Activated naive CD8-positive, alpha-beta T cell treated with anti-CD3 and anti-CD28 coated beads, Interleukin-2, amount 50 U/mL, for 24 hours (primary cell): ENCODE measurements at places on chromosomes 4 and X.

DNA sequence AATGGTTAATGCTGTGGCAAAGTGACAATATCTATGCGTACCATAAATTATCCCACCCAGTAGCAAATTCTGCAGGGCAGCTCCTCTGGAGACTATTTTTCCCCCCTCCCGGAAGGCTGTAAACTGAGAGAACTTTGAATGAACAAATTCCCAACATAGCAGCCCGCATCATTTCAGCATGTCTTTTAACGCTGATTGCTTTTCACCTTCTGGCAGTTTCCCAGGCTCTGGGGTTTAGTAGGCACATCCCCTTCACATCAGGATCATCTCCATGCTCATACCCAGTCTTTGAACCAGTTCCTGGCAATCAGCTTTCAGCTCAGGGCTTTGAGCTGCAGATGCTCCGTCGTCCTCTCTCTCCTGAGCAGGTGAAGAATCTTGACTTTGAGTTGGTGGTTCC, 26.6 kb upstream of the WDR1 start:
- no peak for DNase-seq

GRCh38 chr4:3801521-3801920, 35.3 kb downstream of the ADRA2C start:
- no peak for DNase-seq

DNA sequence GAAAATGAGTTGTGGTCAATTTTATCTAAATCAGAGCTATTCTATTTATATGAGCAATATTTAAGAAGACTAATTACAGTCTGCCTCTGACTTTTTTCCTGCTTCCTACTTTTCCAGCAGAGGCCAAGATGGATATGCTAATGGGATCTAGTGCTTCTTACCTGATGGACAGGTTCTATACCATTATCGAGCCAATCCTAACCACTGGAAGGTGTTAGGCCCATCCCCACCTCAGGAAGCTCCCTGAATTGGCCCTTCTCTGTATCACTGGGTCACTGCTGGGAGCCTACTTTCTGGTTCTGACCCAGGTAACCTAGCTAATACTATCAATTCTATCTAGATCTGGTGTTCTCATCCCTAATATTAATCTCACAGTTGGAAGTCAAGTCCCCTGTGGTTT, 577 bp upstream of the YIPF7 start:
- no peak for DNase-seq

GRCh38 chr4:69984030-69984443, 11.7 kb upstream of the STATH start:
- no peak for DNase-seq

DNA sequence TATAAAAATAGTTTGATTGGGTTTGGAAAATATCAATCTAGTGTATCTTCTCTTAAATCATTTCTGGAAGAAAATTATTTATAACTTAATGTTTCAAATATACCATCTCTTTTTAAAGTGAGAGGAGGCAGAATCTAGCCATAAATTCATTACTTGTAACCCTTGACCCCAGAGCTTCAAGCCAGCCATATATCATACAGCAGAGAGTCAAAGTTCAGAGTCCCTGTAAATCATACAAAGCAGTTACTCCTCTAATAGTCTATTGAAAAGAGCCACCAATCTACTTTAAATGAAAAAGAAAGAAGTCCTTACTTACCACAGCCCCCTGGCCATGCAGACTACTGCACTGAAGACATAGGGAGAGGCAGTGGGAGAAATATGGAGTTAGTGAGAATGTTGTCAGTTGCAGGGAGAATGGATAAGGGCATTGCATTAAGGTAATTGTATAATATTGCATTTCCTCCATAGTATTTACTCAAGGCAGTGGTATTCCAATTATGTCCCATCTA, 229.5 kb downstream of the NKX6-1 start:
- no peak for DNase-seq

DNA sequence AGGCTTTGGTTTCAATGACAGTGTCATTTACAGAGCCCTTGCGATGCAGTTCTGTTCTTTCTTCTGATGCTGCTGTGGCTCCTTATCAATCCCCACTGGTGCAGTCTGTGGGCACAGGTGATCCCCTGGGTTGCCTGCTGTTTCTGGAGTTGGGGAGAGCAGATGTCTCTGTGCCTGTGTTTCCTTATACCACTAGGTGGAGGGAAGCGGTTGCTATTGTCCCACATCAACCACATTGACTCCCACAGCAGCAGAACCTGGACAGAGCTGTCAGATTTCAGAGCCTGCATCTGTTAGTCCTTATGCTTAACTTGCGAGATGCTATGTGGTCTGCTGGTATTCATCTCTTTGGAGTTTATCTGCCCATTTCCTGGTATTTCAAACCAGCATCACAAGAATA, 57.7 kb downstream of the NEIL3 start:
- no peak for DNase-seq

- DNase-seq: no peak
These were observed 224.6 kb downstream of the IL15 start for GRCh38 chr4:141860974-141861373.

DNA sequence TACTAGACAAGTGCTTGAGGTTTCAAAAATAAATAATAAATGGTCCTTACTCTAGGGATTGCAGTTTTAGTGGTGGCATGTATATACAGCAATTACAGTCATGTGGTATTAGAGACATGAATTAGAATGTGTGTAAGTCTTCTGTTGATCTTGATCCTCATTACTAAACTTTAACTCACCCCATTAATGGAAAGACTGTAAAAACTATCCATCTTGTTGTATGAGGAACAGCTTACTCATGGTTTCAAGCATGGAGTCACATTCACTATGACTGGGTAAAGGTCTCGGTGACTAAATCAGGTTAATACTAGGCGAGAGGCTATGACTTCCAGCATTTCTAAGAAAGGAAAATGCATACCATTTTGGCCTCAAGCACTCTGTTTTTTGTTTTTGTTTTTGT, 107.0 kb upstream of the HPGD start:
- DNase-seq: no peak

DNA sequence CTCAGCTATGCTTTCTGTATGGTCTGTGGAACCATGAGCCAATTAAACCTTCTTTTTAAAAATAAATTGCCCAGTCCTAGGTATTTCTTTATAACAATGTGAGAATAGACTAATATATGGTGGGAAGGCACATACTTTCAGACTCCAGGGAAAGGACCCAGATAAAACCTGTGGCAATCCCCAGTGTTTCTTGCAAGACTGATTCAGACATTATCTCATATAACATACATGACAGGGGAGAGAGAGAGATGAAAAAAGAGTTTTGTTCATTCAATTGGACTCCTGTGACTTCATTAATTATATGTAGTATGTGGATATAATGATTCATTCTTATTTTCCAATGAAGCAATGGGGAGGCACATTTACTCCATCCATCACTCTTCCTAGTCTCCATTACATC, 291.4 kb upstream of the PRKX start:
- DNase-seq: no peak

- DNase-seq: no peak
These were observed 81.8 kb downstream of the TEX11 start for GRCh38 chrX:70826715-70827114.
